ENCODE measurements at places on chromosomes 13 and 19.

- no peak for DNase-seq
Observed at GRCh38 chr13:89925107-89925506, 1422.4 kb upstream of the MIR17HG start.

DNA sequence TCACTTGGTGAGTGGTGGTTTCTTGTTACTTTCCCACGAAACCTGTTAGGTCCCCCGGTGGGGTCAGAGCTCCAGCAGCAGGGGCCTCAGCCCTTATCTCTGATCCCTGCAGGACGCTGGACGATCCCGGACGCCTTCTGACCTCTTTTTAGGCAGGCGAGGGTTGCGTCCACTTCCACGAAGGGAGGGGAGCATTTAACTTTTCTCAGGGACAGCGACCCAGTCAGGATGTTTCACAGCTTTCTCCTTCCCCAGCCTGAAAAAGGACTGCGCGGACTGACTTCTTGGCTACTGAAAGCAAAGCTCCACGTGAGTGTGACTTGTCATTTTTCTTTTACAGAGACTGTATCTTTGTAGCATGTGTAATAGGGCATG, 692 bp downstream of the ZNF234 start:
- no peak for DNase-seq

- DNase-seq: peak; percentile 47
Observed at GRCh38 chr19:30170081-30170480, 202.1 kb upstream of the ZNF536 start.

DNA sequence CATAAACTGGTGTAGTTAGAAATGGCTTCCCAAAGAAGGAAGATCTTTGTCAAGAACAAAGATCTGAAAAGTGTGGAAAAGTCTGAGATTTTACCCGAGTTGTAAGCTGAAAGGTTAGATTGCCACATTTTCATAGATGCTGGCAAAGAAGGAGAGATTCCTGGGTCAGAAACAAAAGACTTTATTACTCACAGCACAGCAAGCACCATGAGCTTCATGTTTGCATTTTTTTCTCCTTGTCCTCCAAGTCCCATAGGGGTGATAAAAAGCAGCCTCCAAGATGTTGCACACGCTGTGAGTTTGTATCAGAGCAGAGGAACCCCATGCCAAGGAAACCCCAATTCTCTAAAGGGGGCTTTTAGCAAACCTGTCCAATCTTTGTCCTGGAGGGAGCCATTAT, 29.3 kb downstream of the MZT1 start:
- no peak for DNase-seq

DNA sequence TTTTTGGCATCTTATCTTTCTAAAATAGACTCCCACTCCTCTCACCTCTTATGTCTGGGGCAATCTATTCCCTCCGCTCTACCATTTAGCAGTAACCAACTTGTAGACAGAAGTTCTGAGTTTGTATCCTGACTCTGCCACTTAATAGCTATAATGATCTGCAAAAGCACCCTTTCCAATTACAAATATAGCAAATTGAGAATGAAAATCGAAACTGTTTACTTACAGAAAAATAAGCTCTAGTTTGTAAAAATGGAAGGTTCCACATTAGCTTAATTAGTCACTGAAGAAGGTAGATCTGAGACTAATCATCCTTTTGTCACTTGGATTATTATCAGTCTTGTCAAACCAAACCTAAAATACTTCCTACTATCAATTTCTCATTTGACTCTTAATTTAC, 409.3 kb downstream of the DIAPH3 start:
- no peak for DNase-seq

- no peak for DNase-seq
Observed at GRCh38 chr13:27336014-27336673, 65.5 kb downstream of the RASL11A start.

GRCh38 chr19:611481-611868, 21.8 kb downstream of the HCN2 start:
- no peak for DNase-seq

DNA sequence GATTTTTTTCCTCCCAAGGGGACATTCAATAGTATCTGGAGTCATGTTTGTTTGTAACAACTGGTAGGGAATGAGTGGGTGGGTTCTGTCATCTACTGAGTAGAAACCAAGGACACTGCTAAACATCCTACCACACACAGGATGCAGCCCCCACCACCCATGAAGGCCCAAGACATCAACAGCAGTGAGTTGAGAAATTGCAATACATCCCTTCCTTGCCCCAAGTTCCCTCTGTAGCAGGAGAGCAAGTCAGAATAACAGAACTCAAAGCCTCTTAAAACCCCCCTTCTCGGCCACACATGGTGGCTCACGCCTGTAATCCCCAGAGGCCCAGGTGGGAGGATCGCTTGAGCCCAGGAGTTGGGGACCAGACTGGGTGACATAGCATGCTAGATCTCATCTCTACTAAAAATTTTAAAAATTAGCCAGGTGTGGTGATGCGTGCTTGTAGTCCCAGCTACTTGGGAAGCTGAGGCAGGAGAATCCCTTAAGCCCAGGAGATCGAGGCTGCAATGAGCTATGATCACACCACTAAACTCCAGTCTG, 2.4 kb upstream of the CYP2F1 start:
- no peak for DNase-seq

GRCh38 chr13:31887286-31887685, 144.3 kb upstream of the FRY start:
- no peak for DNase-seq

- DNase-seq: no peak
Observed at GRCh38 chr13:85141401-85141800, 657.8 kb downstream of the SLITRK6 start.

GRCh38 chr13:110113284-110113764, 193.6 kb downstream of the COL4A1 start:
- no peak for DNase-seq

- DNase-seq: no peak
Observed at GRCh38 chr19:30349131-30349730, 23.0 kb upstream of the ZNF536 start.

DNA sequence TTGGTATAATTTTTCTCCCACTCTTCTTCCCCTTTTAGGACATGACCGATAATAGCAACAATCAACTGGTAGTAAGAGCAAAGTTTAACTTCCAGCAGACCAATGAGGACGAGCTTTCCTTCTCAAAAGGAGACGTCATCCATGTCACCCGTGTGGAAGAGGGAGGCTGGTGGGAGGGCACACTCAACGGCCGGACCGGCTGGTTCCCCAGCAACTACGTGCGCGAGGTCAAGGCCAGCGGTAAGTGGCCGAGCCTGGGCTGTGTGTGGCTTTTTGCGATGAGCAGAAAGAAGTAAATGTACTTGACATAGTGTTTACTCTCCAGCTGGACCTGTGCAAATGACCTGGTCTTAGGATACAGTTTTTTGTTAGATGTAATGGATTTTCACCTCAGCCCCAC, 102.5 kb downstream of the ARHGEF7 start:
- no peak for DNase-seq
